WTC11 (cell line): ENCODE measurements at places on chromosomes 16 and 17.

DNA sequence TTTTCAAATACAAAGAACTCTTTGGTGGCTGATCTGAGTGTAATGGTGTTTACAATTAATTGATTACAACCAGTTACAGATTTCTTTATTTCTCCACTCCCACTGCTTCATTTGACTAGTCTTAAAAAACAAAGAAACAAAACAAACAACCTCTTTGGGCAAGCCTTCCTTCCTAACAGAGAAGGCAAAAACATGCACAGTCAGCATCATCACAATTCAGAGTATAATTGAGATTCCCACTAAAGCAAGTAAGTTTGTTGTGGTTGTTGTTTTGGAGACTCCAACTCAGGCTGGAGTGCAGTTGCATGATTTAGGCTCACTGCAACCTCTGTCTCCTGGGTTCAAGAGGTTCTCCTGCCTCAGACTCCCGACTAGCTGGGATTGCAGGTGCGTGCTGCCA is 40.4 kb downstream of the GDPD1 start:
- no peak for DNase-seq

DNA sequence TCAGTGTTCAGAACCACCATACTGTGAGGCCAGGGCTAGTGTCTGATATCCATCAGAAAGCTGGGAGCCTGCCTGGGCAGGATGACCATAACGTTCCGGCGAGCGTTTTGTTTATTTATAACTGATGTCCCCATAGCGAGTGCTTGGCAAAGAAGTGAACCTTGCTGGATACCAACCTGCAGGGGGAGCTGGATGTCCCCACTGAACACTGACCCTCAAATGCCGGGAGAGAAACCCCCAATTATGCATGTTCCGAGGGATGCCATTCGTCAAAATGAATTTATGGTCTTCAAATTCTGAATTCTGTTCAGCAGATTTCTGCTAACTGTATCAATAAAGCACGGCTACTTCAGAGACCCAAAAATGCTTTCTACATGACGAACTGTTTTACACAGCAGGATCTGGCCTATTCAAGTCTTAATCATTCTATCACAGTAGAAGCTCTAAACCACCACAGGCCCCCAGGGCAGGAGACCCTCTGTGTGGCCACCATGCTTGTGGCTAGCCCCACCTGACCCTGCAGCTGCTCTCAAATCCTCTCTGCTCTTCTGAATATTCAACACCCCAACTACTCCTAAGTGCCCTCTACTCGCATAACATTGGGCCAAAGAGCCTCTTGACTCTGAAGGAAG is 15.2 kb downstream of the MED24 start:
- DNase-seq, result peak; percentile 59

DNA sequence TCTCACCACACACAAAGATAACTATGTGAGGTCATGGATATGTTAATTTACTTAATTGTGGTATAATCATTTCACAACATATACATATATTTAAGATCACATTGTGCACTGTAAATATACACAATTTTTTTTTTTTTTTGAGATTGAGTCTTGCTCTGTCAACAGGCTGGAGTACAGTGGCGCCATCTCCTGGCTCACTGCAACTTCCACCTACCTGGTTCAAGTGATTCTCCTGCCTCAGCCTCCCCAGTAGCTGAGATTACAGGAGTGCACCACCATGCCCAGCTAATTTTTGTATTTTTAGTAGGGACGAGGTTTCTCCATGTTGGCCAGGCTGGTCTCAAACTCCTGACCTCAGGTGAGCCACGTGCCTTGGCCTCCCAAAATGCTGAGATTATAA is 11.5 kb upstream of the PRSS54 start:
- peak; percentile 36 for DNase-seq

DNA sequence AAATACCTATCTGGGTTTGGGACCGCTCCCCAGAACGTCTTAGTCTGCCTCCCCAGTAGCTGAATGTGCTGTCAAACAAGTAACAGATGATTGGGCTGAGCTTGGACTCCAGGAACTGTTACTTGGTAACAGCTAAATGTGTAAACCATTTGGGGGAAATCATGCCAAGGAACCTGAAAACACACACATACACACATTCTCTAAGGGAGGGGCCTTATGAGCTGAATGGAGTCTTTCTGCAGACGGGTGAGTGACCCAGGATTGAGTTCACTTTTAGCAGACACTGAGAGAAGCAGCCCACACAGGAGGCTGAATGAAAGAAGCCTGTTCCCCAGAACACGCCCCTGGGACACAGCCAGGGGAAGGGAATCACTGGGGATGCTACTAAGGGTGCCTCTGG is 1.6 kb downstream of the ACLY start:
- no peak for DNase-seq

DNA sequence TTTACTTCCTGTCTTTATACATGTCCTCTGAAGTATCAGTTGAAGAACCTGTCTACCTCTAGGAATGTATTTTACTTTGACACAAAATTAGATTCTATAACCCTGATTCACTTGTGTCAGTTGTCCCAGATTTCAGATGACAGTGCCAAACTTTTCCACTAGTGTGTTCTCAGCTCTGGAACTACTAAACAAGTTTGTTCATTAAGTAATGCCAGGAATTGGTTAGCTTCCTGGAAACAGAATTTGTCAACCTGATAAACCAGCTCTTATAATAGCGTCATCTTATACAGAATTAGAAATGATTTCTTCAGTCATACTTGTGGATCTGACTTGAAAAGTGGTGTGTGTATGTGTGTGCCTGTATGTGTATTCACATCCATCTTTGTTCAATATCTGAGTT is 7.4 kb downstream of the MAP3K3 start:
- no peak for DNase-seq

DNA sequence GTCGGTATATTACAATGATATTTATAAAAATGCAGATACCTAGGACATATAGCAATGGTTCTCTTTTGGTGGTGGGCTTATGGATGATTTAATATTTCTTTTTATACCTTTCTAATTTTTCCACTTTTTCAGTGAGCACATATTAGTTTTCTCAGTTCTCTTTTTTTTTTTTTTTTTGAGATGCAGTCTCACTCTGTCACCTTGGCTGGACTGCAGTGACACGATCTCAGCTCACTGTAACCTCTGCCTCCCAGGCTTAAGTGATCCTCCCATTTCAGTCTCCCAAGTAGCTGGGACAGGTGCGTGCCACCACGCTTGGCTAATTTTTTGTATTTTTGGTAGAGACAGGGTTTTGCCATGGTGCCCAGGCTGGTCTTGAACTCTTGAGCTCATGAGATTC is 15.1 kb downstream of the MAP3K14 start:
- no peak for DNase-seq

DNA sequence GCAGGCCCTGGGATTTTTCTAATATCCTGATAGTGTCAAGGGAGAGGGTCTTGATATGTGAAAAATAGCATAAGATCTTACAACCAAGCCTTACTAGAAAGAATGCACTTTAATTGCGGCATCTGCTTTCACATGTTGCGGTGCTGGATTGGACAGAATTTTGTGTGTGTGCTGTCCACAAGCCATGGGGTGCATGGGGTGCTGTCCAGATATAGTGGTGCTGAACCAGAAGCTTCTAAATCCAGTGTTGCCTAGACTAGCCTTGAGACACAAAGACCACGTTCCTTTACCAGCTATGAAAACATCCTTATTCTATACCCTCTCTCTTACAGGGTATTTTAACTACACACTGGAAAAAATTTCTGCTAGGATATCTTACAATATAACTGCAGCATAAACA is 244.0 kb downstream of the TMEM114 start:
- no peak for DNase-seq

GRCh38 chr17:35788477-35789368 is 6.7 kb downstream of the MMP28 start:
- no peak for DNase-seq

DNA sequence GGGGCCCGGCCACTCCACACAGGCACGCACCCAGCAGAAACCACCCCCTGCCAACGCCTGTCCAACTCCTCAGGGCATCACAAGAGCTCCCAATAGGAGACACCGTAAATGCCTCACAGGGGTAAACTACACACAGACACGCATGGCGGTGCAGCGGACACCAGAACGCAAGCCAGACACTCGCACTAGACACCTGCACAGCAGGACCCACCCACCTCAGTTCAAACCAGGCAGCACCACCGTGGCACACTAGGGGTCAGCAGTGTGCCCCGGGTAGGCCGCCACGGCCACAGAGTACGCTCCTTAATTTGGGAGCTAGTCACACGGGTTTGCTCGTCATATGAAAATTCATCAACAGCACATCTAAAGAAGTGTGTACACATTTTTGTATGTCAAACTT is 3.4 kb downstream of the SLC38A10 start:
- peak; percentile 76 for DNase-seq

DNA sequence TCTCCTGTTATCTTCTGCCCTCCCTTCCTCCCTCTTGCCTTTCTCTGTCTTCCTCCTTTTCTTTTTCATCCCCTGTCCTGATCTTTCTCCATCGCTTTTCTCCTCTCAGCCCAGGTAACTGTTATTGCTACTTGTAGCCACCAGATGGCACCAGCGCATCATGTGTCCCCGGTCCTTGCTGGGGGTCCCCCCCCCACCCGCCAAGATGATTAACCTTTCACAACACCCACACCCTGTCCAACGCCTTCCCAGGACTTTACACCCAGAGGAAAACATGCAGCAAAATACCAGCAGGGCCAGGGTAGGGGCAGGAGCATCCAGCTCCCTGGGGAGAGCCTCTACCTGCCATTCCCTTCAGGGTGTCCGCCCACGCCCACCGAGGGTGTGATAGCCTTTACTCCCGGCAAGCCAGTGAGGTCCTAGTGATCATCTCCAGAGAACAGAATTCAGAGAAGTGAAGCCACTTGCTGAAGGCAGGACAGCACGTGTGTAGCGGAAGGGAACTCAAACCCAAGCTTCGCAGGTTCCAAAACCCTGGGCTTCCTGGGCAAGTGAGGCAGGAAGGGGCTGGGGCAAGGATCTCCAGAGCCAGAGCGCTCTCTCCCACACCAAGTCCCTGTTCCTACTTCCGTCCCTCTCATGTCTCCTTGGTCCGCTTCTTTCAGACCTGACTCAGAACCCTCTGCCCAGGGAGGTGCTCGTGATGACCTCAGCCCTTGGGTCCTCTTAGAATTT is 13.4 kb upstream of the TAC4 start:
- DNase-seq, result no peak
